ENCODE measurements at places on chromosomes 2 and 18.

- no peak for DNase-seq
Observed at GRCh38 chr2:29249666-29250253, 134.5 kb downstream of the CLIP4 start.

GRCh38 chr2:149720615-149721014 lies 133.0 kb upstream of the MMADHC start:
- DNase-seq, result no peak

GRCh38 chr2:19250906-19251305 lies 107.5 kb downstream of the OSR1 start:
- no peak for DNase-seq

DNA sequence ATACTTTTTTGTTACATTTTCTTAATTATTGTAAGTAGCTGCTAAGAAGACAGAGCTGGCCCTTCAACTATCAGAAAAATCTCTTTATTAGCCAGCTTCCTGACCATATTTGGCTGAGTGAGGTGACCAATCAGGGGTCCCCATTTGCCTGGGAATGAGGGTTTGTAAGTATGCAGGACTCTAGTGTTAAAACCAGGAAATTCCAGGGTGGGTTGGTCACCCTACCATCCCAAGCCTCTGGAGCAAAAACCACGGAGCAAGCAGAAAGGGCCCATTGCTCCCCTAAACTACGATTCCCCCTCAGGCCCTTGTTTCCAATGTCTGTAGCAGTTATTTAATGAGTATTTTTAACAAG lies 165.6 kb upstream of the NCKAP5 start:
- DNase-seq, result no peak

DNA sequence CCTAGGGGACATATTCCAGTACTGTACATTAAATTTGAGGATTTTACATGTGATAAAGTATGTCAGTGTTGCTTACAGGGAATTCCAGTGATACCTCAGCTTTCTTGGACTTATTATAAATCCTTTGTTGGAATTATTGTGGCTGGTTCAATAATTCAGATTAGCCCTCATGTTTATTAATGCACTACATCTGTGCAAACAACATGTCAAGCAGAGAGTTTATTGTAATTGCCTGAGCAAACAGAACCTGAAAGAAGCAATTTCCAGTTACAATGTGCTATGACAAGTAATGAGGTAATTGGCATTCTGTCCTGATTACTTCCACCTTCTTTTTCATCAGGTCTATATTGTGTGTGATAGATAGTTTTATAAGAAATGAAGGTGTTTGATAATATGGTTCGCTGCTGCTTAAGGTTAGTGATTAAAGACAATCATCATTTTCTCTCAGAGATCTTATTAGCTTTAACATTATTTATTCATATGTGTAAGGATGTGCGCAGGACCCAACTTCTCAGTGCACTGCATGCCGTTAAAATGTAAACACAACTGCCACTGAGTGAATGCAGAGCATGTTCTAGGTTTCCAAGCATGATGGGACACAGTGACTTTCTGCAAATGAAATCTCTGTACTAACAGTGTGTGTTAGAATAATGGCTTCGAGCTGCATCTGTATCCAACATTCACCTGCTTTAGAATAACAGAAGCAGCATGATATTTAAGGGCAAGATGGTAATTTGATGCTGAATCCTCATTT lies 973.7 kb upstream of the POU3F3 start:
- DNase-seq, result no peak

DNA sequence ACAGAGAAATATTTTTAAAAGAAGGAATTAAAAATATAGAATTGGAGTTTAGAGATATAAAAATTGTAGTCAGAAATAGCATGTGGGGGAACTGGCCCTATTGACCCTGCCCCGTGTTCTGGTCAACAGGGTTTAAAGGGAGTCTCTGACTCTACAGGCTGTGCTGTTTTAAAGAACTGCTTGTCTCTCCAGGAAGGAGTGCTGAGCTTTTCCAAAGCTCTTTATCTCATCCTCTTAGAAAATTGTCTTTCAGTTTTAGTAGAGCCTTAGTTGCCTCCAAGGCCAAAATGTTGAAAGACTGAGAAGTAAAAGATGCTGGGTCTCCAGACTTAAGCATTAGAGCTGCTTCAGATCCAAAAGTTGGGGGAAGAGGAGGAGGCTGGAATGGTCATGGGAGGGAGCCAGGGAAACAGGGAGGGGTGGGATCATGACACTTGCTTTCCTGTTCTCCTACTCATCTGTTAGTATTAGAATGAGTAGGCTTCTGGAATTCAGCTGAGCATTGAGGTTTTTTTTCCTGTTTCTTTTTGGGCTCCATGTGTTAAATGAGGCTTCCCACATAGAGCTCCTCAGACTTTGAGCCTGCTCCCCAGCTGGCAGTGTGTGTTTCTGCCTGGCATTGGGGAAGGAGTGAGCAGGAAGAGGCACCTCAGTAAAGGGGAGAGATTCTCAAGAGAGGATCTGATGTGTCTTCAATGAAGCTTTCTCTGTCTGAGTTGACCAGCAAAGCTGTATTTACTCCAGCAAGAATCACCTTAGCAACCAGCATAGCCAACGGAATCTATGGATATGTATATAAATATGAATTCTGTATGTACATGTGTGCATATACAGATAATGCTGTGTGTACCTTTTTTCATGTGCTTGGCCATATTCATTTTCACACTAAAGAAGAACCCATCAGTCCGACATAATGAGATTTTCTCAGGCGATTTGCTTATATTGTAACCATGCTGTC lies 186.8 kb upstream of the FBXO11 start:
- DNase-seq, result no peak
